Stimulated activated CD8-positive, alpha-beta memory T cell treated with anti-CD3 and anti-CD28 coated beads, Interleukin-15, amount 100 ng/mL, for 24 hours (primary cell): ENCODE measurements at places on chromosomes 11 and 22.

DNA sequence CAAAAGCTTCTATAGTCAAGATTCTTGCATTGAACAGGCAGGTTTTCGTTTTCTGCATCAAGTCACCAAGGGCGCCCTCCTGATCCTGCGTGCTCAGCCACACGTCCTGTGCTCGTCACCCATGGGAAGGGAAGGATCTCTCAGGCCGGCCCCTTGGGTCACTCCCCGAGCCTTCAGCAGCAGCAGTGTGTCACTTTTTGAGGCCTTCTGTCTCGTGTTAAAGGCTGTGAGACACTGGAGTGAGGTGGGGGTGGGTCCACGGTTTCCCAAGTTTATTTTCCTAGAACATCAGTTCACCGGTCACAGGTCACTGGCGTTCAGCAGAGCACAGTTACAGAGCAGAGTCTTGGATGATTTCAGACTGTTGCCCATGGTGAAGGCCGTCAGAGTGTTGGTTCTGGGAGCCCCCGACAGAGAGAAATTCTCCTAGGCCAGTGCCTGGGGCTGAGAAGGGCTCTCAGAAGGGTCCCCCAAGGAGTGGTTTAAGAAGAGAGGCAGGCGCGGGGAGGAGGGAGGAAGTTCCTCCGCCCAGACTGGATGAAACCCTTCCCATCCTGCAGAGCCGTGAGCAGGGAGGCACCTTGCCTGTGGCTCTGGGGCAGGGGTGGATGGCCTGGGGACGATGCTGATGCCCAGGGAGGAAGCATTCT, 13.5 kb upstream of the ADORA2A start:
- no peak for DNase-seq

GRCh38 chr11:101128571-101129202, 926 bp downstream of the PGR start:
- no peak for DNase-seq

GRCh38 chr22:50131894-50132293, 38.6 kb upstream of the PANX2 start:
- no peak for DNase-seq

DNA sequence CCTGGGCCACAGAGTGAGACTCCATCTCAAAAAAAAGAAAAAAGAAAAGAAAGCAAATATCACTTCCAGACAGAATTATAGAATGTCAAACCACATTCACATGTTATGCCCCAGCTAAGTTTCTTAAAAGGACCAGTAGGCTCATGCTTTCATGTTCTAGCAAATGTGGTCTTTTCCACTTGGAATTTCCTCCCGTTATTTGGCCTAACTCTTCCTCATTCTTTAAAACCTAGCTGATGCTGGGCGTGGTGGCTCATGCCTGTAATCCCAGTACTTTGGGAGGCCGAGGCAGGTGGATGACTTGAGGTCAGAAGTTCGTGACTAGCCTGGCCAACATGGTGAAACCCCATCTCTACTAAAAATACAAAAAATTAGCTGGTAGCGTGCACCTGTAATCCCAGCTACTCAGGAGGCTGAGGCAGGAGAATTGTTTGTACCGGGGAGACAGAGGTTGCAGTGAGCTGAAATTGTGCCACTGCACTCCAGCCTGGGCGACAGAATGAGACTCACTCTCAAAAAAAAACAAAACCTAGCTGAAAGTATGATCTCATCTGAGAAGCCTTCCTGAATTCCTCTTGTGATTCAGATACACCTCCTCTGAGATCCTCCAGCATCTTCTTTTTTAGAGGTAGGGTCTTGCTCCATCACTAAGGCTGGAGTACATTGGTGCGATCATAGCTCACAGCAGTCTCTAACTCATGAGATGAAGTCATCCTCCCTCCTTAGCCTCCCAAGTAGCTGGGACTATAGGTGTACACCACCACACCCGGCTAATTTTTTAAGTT, 50.4 kb downstream of the FCHSD2 start:
- no peak for DNase-seq

GRCh38 chr22:22085702-22086500, 103.3 kb upstream of the TOP3B start:
- DNase-seq = no peak

DNA sequence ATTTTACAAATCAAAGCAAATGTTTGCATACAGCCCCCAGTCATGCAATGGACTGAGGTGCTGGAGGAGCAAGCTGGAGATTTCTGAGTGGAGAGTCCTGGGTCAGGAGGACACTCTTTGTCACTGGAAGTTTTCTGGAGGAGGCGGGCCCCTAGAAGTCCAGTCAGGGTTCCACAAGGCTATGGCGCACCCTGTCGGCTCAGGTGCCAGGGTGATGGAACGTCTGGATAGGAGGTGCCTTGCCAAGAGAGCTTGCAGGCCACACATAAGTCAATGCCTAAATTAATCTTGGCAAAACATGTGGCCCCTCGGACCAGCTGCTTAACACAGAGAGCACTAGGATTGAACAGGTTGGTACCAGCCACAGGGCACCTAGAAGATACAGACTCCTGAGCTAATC, 174.7 kb upstream of the CADM1 start:
- no peak for DNase-seq

- DNase-seq = no peak
These were observed 14.2 kb upstream of the APOBEC3A start for GRCh38 chr22:38943201-38943600.

DNA sequence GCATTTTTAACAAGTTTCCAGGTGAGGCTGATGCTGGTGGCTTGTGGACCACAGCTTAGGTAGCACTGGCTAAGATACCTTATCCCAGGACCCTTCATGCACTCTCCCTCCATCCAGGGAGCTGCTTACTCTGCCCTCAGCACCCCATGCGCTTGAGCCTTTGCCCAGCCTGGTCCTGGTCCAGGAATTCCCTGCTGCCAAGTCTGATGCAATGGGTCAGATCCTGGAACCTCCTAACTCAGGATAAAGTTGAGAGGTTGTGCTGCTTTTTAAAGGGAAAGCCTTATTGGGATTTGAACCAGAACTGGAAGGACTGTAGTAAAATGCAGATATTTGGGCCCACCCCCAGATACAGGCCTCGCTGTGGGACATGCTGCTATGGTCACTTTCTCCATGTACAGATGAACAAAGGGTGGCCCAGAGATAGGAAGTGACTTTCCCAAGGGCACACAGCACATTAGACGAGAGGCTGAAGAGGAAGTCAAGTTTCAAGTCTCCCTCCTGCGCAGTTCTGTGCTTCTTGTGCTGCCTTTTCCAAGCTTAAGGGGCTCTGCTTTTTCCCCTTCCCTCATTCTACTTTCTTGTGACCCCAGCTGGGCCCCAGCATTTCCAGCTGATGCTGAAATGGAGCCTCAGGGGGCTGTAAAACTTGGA, 824 bp upstream of the LGALS12 start:
- no peak for DNase-seq

DNA sequence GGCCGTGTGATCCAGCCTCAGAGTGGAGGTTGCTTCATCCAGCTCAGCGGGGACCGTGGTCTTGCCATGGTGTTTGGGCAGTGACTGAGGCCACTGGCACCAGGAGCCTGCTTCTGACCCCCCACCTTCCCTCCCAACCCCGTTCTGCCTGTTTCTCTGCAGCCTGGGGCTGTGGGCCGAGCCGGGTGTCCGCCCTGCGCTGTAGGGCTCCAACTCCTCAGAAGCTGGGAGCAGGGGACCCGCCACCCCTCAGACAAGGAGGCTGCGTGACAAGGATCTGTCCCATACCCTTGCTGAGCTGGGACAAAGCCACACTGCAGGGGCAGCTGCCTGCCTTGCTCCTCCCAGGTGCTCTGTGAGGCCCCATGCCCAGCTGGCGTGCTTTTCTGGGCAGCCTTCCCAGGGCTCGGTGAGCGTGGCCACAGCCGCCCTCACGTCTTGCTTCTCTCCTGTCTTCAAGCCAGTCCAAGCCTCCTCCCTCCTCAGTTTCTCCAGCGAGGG, 11.7 kb upstream of the ARFGAP3 start:
- no peak for DNase-seq

GRCh38 chr11:95660038-95660437, 129.5 kb downstream of the FAM76B start:
- DNase-seq = no peak

GRCh38 chr11:4090258-4090657, 4.3 kb upstream of the RRM1 start:
- DNase-seq = no peak

DNA sequence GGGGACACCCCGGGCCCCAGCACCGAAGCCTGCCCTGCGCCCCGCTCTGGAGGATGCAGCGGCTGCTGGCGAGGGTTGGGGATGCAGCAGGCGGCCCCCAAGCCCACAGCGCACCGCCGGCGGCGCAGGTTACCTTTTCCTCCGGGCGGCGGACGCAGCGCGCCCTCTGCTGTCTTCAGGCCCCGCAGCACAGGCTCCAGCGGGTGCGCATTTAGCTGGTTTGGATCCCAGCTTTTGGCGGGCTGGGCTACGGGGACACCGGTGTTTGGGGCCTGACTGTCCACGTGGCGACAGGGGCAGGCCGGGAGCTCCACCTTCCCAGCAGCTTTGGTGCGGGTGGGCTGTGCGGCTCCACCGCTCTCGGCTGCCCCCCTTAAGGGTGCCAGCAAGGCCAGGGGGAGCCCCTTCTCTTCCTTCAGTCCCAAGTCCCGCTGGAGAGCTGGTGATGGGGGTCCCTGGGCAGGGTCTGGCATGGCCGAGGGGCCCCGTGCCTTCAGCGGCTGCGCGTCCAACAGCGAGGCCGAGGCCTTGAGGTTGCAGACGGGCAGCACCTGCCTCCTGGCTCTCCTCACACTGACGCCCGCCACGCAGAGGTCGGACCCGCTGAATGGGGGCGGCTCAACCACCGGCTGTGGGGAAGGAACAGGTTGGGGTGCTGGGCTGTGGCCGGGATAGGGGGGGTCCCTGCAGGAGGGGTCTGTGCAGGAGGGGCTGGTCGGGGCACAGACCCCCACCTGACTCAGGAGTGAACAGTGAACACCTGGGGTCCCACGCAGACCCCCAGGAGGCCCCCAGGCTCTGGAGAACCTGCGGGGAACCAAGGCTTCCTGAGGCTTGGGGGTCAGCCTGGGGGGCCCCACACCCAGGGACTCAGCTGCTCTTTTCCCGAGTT, 18.0 kb upstream of the IL17REL start:
- DNase-seq = peak; percentile 70

DNA sequence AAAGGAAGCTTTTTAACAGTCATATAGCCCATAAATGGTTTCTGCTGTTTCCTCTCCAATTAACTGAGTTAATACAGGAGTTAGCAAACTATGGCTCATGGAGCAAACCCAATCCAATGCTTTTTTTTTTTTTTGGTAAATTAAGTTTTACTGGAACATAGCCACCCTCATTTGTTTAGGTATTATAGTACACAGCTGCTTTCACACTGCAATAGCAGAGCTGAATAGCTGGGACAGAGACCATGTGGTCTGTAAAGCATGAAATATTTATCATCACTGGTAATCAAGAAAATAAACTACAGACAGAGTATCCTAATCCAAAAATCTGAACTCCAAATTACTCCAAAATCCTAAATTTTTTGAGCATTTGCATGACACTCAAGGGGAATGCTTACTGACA, 53.7 kb downstream of the RDX start:
- no peak for DNase-seq

- DNase-seq = no peak
These were observed 12.9 kb downstream of the GAL3ST1 start for GRCh38 chr22:30561402-30562189.
